ENCODE measurements at places on chromosomes 4 and X.

GRCh38 chr4:7144374-7145290, 47.7 kb upstream of the SORCS2 start:
- no peak for DNase-seq

DNA sequence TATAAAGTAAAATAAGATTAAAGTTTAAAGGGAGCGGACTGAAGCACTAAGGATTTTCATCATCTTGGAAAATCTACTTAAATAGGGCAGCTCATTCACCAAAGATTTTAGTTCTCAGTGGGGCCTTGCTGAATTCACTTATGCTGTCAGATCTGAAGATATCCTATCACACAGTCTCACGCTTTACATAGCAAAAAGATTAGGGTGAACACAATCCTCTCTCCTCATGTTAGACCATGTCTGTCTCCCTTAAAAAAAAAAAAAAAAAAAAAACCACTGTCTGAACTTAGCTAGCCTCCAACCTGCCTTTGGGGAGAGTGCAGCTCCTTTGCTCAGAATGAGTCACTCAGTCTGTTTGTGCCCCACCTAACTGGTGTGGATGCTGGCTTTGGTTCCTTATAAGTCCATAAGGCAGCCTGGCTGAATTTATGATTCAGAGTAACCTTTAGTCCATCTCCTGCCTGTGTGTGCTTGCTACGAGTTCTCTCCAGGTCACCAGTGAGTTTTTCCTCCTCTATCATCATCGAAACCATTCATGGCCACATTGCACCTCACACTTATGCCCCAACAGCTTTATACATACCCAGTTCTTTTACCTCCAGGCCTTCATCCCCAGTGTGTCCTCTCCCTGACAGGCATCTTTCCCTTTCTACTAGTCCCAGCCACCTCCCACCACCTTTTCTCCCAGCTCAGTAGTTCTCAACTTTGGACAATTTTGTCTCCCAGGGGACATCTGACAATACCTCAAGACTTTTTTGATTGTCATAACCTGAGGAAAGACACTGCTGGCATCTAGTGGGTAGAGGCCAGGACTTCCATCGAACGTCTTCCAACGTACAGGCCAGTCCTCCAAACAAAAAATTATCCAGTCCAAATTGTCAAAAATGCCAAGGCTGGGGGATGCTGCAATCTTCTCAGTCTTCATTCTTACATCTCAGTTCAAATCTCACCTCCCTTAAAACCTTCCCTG, 220.7 kb upstream of the EMCN start:
- no peak for DNase-seq

DNA sequence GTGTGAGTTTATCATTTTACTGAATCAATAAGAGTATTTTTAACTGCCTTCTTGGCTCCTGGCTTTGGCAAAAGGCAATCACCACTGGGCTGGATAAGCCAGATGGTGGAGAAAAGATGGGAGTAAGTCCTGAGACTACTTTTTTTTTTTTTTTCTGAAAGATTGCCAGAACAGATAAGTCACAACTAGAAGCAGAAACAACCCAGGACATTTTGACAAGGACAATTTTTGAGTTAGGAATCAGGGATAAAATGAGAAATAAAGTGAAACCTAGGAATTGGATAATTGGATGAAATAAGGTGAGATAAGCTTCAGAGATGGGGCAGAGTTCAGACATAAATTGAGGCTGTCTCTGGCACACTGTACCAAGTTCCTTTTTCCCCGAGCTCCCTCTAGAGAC, 471.0 kb downstream of the KLHL13 start:
- DNase-seq = no peak

DNA sequence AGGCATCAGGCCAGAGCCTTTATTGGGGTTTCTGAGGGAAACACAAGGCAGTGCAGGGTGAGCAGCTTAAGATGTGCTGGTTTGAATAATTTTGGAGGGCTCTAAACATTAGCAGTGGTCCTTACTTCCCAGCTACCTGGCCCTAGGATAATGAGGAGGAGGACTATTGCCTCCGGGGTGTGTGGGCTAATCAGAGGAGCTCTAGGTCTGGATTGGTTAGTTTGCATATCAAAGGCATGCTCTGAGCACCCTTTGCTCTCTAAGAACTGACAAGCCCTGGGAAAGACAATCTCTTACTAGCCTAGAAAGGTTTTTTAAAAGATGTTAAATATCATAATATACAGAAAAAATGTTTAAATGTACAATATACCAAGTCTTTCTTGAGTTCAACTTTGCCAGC, 58.4 kb downstream of the RXFP1 start:
- no peak for DNase-seq

GRCh38 chr4:187467224-187467623, 528.3 kb upstream of the ZFP42 start:
- DNase-seq = no peak

GRCh38 chr4:188218392-188218791, 79.2 kb downstream of the TRIML1 start:
- DNase-seq = no peak

DNA sequence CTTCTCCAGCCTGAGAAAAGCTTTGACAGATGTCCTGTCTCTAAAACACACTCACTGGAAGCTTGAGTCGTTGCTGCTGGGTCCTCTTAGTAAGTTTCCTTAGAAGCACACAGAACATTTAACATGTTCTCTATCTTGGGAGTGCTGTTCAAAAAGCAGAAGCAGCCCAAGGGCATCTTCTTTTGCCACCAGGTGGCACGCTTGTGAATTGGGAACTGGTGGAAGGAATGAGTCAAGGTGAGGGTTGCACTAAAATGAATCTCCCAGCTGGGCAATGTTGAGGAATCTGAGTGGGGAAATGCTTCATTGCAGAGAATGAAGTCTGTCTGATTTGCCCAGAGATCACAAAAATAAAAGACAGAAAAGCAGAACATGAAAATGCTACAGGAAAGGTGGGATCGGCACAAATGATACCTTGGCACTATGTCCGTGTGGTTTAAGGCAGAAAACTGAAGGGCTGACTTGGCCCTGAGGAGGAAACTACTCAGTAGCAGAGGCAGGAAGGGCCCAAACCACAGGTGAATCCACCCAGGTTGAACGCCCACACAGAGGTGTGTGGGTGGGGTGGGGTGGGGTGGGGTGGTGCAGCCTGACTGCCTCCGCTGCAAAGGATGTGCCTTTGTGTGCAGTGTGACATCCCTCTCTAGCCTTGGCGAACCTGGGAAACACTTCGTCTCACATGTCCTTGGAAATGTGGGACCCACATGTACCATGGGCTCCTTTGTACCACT, 26.0 kb downstream of the KIT start:
- DNase-seq = peak; percentile 71

GRCh38 chrX:100874325-100874724, at the start of gene NOX1:
Gene NOX1 (minus strand): TSS chrX:100874359. CDS start chrX:100874139, 220 bp downstream.
- DNase-seq = no peak

DNA sequence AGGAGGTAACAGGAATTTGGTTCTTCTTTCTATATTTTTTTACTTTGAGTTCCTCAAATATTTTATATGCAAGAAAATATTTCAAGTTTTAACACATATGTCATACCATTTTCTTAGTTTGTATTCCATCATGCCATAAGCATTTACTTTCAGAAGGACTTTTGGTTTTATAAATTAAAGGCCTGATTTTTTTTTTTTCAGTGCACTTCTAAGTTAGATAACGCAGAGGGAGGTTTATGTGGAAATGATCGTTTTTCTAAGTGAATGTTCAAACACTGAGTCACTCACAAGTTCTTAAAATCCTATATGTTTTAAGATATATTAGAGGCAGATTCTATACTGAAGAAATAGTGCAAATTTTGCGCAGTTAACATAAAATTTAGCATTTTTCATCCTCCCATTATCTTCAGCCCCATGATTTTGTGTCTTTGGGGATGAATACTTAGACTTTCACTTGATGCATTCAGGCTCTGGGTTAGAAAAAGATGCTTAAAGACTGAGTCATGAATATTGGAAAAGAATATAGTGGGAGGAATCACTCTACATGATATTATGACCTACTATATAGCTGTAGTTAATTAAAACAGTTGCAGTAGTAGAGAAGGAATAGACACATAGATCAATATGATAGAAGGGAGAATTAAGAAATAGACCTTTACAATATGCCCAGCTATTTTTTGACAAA, 54.9 kb downstream of the COL4A5 start:
- DNase-seq = no peak

GRCh38 chrX:105483011-105483410, 262.5 kb upstream of the TEX13A start:
- no peak for DNase-seq

DNA sequence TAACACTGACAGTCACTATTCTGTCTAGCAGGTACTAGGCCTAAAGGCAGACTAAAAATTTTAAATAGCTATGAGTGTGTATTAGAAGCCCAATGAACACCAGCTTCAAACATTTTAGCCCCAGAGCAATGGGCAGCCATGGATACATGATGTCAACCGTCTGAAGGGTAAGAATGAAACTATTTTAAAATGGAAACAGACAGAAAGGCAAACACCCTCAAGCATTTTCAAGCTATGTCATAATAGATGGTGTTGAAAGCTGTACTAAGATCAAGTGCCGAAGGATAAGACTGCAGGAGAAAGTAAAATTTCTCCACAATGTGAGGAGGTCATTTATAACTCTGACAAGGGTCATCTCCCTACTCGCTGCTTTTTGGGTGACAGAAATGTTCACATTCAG, 225.0 kb downstream of the COL25A1 start:
- DNase-seq = no peak

DNA sequence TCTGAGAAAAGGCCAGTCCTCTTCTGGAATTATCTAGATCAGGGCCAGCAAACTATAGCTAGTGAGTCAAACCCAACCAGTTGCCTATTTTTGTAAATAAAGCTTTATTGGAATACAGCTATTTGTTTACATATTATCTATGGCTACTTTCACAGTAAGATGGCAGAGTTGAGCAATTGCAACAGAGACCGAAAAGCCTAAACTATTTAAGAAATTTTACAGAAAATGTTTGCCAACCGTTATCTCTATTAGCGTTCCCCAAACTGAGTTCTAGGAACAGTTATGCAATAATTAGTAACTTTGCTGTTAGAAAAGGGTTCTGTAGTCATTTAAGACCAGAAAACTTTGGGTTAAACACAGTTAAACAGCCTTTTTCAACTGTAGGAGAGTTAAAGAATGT, 10.5 kb downstream of the TEX13B start:
- no peak for DNase-seq

DNA sequence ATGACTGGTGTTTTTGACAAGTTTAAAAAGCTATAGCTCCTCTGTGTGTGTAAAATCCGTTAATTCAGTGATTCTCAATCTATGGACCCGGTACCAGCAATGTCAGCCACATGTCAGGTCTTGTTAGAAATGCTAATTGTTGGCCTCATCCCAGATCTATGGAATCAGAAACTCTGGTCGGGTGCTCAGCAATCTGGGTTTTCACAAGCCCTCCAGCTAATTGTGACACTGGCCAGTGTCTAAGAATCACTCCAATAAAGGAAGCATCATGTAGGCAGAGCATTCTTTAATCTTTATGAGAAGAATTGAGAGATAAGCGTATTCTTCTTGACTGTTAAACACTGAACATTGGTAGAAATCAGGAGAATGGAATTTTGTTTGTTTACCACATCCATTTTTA, 1498.2 kb upstream of the TENM3 start:
- DNase-seq = no peak

DNA sequence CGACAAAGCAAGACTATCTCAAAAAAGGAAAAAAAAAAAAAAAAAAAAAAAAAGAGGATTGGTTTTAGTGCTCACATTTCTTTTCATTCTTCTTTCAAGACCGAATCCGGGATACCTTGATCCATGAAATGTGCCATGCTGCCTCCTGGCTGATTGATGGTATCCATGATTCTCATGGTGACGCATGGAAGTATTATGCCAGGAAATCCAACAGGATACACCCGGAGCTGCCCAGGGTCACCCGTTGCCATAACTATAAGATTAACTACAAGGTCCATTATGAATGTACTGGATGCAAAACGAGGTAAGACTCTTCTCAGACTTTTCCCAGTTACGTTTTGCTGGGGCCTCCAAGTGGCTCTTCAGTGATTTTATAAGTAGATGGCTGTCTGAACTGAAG, 6.1 kb downstream of the CXCR3 start:
- DNase-seq = no peak

GRCh38 chr4:161252520-161253141, 911.2 kb downstream of the FSTL5 start:
- DNase-seq = no peak

GRCh38 chrX:41257801-41258200, 76.2 kb upstream of the DDX3X start:
- DNase-seq = no peak

DNA sequence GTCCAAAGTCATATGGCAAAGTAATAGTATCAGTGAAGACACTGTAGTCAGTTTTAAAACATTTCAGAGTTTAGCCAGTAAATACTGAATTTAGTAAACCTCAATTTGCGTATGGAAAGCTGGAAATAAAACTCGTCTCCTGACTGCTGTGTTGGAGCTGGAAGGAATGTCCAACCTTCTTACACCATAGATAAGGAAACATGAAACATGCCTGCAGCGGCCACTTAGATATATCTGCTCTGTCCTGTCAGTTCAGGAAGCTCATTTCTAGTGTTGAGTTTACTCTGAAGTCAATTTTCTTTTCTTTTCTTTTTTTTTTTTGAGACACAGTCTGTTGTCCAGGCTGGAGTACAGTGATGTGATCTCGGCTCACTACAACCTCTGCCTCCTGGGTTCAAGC, 21.2 kb downstream of the ARHGAP10 start:
- DNase-seq = no peak

DNA sequence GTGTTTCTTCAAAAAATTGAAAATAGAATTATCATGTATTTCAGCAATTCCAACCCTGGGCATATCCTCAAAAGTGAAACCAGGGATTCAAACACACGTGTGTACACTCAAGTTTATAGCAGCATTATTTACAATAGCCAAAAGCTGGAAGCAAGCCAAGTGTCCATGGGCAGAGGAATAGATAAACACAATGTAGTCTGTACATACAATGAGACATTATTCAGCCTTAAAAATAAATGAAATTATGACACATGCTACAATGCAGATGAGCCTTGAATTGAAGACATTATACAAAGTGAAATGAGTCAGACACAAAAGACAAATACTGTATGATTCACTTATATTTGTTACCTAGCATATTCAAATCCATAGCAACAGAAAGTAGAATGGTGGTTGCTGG, 853.4 kb downstream of the STIM2 start:
- DNase-seq = no peak

- DNase-seq = no peak
Observed at GRCh38 chr4:116099596-116099995, 985.8 kb downstream of the TRAM1L1 start.

- DNase-seq = no peak
Observed at GRCh38 chrX:121028419-121028818, 19.0 kb upstream of the GLUD2 start.

- DNase-seq = no peak
Observed at GRCh38 chrX:11371106-11371505, 77.9 kb downstream of the AMELX start.

- no peak for DNase-seq
Observed at GRCh38 chr4:16075975-16076757, 7.7 kb downstream of the PROM1 start.

GRCh38 chr4:137474711-137475301, 57.5 kb downstream of the PCDH18 start:
- DNase-seq = no peak

All from activated effector memory CD4-positive, alpha-beta T cell treated with anti-CD3 and anti-CD28 coated beads, Interleukin-2, amount 50 U/mL, for 16 hours (primary cell).